Fibroblast of skin of left quadriceps (primary cell): ENCODE measurements at places on chromosomes 5 and 9.

GRCh38 chr5:68711293-68712200, 382.3 kb upstream of the SLC30A5 start:
- DNase-seq, result no peak

- DNase-seq, result no peak
These were observed 41.2 kb upstream of the ZNF300 start for GRCh38 chr5:150945947-150946346.

GRCh38 chr5:123485275-123485674, 26.7 kb upstream of the CSNK1G3 start:
- no peak for DNase-seq

- DNase-seq, result no peak
These were observed 86.2 kb downstream of the SEMA4D start for GRCh38 chr9:89411759-89412158.

DNA sequence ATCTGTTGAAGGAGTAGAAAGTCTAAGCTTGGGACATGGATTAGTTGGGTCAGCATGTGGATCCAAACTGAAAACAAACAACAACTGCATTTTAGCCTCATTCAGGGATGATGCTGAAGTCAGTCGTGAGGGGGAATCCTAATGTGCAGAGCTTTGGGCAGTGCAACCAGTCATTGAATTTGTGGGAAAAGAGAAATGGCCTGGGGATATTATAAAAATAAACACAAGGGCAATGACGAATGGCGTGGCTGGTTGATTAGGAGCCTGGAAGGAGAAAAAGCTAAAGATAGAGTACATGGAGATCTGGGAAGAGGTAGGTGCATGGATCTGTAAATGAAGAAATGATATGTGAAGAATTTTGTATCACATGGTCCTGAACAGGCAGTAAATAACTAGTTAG, 477.6 kb downstream of the TLE1 start:
- no peak for DNase-seq

- no peak for DNase-seq
These were observed 24.2 kb downstream of the TRIO start for GRCh38 chr5:14167211-14167845.

DNA sequence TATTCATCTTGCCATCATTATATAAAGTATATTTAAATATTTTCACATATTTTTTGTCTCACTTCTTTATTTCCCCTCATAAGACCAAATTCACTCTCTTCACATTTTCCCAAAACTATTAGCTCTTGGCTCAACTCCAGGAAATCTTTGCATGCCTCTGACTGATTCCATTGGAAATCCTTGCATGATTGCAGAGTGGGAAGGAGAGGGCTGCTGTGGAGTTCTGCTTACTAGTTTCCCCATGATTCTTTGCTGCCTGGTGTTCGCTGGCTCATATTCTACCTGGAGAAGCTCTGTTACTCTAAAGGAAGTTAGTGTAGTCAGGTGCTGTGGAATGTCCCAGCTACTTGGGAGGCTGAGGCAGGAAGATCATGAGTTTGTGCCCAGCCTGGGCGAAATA, 41.9 kb downstream of the LIX1 start:
- DNase-seq, result peak; percentile 5

- DNase-seq, result peak; percentile 32
These were observed 111.1 kb upstream of the EQTN start for GRCh38 chr9:27408001-27408400.

DNA sequence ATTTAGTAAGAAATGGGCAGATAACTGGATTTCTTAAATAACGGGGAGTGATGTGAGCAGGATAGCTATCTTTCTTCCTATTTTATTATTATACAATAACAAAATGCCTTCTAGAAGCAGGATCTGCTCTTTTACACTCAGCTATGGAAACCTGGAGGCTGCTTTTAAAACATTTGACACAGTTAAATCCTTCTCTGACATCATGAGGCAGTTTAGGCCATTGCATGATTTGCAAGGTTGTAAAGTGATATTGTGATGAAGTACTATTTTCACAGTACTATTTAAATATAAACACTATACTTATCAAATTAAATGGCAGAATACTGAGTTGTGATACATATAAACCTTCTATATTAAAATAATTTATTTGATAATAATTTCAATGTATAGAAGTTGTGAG, 93.9 kb downstream of the ZSWIM6 start:
- no peak for DNase-seq

DNA sequence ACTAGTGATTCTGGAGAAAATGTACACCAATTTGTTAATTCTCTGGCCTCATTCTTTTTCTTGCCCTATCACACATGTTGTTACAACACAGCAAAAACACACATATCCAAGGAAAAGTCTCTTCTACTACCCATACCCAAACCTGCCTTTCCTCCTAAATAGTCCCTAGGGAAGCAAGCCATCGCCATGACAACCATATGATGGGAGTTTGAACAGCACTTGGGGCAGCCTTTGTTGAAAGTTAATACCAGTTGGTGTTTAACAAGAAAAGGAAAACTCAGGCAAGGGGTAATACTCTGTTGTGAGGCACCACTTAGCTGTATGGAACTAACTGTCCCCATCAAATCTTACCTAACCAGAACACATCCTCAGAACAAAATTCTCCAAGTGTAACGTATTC, 1.7 kb downstream of the TRPM3 start:
- DNase-seq, result no peak

- DNase-seq, result no peak
These were observed 120.5 kb upstream of the IRX4 start for GRCh38 chr5:2003206-2003605.

- DNase-seq, result no peak
These were observed 346 bp downstream of the ATOX1 start for GRCh38 chr5:151758141-151758429.

GRCh38 chr5:178249191-178249989, 16.8 kb upstream of the PHYKPL start:
- no peak for DNase-seq

DNA sequence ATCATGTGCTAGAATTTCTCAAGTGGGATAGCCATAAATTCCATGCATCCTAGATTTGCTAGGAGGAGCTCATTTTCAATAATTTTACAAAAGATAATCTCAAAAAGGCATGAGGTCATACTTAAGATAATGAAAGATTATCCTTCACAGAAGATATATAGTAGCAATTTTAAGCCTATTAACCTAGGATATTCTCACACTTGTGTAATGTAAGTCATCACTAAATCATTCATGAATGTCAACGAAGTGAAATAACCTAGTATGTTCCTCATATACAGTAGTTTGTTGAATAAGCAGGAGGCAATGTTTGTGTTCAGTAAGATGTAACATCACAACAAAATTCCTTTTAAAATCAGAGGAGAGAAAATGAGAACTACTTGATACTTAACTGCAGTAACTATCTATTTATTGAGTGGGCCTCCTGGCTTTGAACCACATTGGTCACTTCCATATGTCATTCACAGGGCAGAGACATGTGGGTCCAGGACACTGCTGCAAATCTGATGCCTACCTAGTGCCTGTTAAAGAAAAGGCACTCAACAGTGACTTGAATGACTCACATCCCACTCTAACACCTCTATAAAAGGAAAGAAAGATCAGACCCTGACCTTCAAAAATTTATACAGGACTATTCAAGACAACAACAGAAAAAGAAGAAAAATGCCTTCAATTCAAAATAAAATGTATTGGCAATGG, 8.2 kb downstream of the LIFR start:
- DNase-seq, result no peak

- DNase-seq, result no peak
These were observed 240.1 kb downstream of the NR2F1-AS1 start for GRCh38 chr5:93340881-93341280.

DNA sequence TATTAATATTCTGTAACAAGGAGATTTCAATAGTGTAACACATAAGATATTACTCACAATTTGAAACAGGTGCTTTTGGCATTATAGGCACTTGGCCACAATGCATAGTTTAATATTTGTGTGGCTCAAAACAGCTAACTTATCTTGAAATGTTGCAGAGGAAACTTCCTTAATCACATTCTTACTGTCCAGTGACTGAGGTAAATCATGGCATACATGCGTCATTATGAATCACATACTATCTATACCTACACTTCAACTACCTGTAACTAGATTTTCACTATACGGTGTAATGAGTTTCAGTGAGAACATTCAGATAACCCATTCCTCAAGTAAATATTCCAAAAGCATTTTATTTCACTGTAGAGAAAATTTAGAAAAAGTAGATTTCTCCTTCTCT, 218.8 kb downstream of the PDE4D start:
- no peak for DNase-seq

GRCh38 chr9:125758986-125759763, 12.0 kb downstream of the PBX3 start:
- no peak for DNase-seq

DNA sequence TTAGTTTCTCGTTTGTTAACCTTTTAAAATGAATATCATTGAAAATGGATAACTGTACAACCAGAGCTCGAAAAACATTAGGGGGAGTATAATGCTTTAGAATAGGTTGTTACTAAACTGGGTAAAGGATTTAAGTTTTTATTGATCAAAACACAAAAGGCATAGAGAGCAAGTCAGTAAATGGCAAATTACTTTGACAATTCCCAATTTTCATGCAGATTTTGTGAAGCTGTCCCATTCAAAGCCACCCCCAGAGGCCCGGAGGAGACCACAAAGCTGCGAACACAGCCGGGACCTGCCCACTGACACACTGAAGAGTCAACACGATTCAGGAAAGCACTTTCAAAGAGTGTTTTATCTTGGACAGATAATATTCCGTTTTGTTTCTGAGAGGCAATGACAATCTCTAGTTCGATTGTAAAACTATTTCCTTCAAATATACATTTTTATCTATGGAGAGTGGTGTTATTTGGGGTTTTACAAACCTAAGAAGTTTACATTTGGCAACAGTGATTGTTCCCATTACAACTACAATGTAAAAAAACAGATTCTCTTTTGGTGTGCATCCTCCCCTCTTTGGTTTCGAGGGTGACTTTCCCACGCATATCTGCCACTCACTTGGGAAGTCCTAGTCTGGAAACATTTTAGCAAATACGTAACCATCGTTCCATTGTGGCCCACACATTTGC, 182.6 kb upstream of the TBCA start:
- DNase-seq, result no peak

DNA sequence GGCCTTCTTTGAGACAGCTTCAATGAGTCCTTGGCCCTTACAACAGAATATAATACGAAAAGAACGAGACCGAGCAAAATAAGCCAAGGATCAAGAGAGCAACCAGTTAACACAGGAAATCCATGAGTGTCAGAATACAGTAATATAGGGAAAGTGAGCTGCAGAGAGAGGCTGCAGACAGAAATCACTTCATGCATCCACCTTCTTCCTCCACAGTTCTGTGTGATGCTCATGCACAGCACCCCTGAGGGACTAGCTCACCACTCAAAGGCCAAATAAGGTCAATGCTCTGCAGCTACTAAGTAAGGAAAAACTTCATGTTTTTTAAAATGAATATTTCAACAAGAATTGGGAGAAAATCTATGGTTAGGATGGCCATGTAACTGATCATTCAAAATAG, 257.1 kb downstream of the MCTP1 start:
- no peak for DNase-seq

GRCh38 chr9:134837529-134837928, 43.1 kb upstream of the FCN2 start:
- DNase-seq, result no peak

GRCh38 chr9:995781-996180, 19.3 kb downstream of the DMRT3 start:
- no peak for DNase-seq

- peak; percentile 26 for DNase-seq
These were observed 57.4 kb upstream of the PRSS3 start for GRCh38 chr9:33737811-33738606.

DNA sequence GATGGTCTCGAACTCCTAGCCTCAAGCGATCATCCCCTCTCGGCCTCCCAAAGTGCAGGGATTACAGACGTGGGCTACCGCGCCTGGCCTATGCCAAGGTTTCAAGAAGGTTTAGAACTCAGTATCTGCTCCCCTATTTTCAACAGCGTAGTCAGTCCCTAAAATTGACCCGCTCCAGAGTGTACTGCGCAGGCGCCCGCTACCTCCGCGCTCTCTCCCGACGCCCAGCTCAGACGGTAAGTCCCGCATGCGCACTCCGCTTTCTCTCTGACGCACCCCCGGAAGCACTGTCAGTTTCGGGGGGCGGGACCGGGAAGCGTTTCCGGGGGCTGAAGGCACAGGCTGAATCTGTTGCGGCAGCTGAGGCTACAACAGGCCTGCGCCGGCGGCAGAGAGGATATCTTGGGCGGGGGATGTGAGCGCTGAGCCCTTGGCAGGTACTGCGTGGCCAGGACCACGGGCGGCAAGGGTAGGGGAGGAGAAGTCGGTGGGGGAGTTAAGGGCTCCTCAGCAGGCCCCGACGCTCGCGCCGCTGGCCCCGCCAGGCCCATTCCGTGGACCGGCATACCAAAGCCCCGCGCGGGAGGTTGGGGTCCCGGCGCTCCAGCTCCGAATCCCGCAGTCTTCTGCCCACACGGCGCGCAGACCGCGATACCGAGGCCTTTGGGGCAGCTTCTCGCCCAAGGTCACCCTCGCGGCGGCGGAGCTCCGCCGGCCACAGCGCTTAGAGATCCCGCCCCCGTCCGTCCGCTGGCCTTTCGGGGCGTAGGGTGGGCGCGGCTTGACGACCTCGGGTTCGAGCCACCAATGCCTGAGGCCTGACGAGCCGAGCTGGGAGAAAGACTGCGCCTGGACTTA, at the start of gene ZBTB43:
ZBTB43 (plus strand) TSS at position 345 of the 858 bp plus-strand sequence. CDS start 27,470 bp downstream, outside the sequence.
- peak; percentile 91 for DNase-seq

DNA sequence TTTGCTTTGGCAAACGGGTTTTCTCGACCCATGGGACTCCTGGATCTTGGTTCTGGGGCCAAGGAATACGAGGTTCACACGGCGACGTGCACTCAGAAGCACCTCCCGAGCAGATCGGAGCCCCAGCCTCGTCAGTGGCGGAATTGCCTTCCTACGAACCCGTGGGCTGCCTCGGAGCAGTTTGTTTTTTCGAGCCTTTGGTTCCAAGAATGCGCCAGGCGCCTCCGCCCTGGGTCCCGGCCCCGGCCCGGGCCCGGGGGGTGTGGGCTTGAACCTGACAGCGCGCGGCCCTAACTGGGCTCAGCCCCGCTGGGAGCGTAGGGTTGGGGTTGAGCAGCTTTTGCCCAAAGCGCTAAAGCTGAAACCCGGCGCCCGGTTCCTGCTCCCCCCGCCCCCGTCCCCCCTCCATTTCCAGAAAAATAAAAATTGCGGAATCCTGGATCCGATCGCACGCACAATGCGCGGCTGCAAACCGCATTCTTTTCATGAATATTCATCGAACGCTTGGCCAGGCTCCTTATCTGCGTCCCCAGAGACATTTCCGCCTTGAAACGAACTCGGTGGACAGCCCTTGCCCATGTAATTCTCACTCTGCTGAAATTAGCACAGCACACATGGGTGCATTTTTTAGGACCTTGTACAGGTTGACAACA, 1.0 kb downstream of the BASP1 start:
- DNase-seq, result peak; percentile 64

DNA sequence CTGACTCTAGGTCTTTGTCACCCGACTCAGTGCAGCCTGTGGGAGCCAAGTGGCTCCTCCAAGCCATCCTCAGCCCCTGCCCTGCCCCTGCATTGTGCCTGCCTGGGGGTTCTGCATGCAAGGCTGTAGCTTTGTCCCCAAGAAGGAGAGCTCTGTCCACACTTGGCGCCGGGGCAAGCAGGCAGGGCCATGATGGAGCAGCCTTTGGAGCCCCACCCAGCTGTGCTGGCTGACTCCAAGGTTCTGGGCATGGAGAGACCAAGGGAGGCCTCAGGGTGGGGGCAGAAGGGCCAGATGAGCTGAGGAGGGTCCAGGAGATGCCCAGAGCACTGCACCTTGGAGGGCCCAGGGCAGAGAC, 226.2 kb downstream of the CACNA1B start:
- DNase-seq, result no peak

GRCh38 chr5:153987301-153987700, 51.4 kb downstream of the FAM114A2 start:
- DNase-seq, result no peak

GRCh38 chr5:68325065-68325580, 109.6 kb downstream of the PIK3R1 start:
- DNase-seq, result no peak
